Stimulated activated CD4-positive, alpha-beta T cell treated with anti-CD3 and anti-CD28 coated beads, TNF-alpha, amount 100 ng/mL, for 24 hours (primary cell): ENCODE measurements at places on chromosomes 5 and 9.
A peak's percentile ranks its signal among the peaks of the same experiment; 100 is the strongest.

GRCh38 chr5:133483406-133484090 lies 128.8 kb downstream of the FSTL4 start:
- no peak for DNase-seq

GRCh38 chr9:113868501-113868900 lies 7.6 kb upstream of the ZNF618 start:
- DNase-seq = no peak

- DNase-seq = no peak
Measured at GRCh38 chr9:107999011-107999410, 509.4 kb upstream of the KLF4 start.

DNA sequence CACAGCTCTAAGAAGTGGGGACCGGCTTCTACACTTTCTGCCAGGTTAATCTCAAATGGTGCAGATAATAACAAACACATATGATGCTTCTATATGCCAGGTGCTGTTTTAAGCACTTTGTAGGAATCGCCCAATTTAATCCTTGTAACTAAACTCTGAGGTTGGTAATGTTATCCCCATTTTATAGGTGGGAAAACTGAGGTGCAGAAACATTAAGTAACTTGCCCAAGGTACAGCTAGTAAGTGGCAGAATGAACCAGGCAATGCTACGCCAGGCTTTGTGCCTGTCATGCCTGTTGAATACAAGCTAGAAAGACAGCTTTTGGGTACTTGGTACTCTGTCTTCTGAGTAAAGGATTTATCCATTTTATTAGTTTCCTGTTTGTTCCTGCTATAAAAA lies 19.7 kb downstream of the IQGAP2 start:
- DNase-seq = no peak

DNA sequence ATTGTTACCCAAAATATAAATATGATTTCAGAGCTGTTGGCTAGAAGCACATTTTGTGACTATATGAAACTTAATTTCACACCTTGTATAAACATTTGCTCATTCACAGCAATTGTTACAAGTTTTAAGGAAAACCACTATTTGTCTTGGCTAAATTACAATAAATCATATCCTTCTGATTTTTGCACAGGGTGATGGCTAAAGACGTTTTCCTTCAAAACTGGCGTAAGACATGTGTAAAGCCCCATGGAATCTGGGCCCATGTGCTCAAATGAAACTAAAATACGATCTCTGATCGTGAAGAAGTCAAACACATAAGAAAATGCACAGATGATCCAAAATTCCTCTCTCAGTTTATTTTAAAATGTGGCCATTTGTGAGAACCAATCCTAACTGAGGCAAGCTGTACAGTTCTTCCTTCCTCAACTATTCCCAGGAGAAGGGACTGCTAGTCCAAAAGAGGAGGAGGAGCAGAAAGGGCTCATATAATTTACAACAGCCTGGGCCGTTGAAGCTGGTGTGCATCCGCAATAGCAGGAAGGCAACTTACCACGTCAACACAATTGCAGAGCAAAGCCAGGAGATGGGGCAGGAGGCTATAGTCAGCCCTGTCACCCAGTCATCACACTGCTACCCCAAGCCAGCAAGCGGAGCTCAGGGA lies 98.4 kb downstream of the MED27 start:
- DNase-seq = no peak

GRCh38 chr9:21810881-21811280 lies 8.4 kb downstream of the MTAP start:
- no peak for DNase-seq

- peak; percentile 25 for DNase-seq
Measured at GRCh38 chr9:105053209-105053652, 125.3 kb upstream of the ABCA1 start.

DNA sequence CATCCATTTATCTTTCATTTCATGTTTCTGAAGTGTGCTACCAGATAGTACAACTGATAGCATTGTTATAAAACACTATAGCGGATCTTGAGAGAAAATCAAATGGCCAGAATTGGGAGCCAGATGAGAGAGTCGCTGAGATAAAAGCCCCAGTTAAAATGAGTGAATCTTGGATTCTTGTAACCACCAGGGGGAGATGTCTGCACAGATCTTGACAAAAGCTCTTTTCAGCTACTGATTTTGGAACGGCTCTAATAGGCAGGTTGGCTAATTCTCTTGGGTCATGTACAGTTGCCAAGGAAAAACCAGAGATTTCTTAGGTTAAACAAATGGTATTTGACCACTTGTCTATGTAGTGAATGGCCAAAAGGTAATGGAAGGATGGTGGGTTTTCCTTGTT lies 21.7 kb downstream of the F2RL2 start:
- no peak for DNase-seq

DNA sequence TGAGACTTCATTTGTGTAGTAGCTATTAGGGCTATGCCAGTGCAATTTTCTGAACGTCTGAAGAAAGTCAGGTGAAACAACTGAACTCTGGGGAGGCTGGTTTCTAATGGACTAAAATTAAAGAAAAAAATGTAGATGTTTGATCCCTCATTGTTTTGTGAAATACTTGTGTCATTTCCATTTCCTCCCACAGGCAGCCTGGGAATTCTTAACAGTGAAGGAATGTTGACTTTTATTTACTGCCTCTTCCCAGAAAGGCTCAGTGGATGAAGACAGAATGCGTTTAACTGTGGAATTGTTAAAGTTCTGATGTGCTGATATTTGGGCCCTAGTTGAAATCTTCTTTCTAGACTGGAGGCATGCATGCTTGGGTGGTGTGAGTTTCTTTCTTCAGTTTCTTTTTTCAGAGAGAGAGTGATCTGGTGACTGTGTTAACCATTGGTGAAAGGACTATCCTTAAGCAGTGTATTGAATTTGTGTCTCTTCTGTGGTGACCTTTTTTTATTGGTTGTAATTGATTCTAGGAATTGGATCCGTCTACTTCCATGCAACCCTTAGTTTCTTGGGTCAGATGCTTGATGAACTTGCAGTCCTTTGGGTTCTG lies 15.5 kb downstream of the ACER2 start:
- DNase-seq = no peak

DNA sequence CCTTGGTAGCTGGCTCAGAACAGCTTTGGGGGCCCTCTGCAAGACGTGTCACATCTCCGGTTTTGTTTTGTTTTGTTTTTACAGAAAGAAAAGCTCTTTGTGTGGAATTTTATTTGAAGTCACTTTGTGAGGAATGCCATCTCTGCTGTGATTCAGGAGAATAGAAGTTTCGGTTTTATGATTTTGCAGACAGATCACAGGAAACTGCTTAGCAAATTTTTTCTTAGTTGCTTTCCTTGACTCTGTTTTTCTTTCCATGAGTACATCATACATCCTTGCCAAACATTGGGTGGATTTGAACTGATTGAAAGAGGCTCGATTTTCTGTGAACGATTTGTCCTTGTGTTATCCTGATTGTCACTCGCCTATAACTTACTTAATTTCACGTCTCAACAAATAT lies 5.1 kb downstream of the SEMA5A start:
- DNase-seq = no peak

- no peak for DNase-seq
Measured at GRCh38 chr5:51027271-51027670, 356.0 kb upstream of the ISL1 start.

DNA sequence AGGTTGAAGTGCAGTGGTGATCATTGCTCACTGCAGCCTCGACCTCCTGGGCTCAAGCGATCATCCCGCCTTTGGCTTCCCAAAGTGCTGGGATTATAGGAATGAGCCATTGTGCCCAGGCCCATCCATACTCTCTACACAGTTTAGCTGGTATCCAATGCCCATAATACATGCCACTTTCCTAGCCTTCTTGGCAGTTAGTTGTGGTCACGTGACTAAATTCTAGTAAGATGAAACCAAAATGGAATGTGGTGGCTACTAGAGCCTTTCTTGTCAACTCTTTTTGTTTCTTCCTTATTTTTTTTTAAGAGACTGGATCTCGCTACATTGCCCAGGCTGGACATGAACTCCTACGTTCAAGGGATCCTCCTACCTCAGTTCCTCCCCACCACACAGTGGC lies 15.3 kb upstream of the KIF27 start:
- no peak for DNase-seq

DNA sequence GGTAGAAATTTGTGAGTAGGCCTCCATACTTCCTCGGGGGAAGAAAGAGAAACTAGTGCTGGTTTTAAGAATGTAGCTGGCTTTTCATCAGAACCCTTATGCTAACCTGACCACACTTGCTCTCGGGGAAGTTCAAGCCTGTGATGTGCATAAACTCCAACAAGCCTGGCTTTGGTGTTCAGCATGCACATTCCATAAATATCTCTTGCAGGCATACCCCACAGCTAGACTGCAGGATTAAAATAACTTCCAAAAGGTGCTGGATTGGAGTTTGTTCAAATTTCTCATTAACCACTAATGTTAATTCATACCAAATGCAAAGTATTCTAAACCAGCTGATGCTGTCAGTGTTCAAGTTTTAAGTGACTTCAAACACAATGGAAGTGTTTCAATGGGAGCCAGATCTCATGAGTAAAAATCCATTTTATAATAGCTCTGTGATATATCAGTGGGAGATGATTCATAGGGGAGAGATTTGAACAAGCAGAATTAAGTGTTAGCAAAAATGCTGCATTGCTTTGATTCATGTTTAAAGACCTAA lies 79.4 kb downstream of the NPR3 start:
- no peak for DNase-seq

DNA sequence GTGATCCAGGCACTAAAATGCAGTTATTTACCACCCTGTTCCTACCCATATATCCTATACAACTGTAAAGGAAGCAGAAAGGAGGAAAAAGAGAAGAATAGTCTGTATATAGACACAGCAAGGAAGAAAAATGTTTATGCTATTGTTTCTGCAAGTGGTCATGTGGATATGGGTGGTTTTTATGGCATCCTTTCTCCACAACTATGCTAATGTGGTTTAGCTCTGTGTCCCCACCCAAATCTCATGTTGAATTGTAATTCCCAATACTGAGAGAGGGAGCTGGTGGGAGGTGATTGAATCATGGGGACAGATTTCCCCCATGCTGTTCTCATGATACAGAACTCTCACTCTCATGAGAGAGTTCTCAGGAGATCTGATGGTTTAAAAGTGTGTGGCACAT lies 439.8 kb downstream of the ZSWIM6 start:
- DNase-seq = no peak

DNA sequence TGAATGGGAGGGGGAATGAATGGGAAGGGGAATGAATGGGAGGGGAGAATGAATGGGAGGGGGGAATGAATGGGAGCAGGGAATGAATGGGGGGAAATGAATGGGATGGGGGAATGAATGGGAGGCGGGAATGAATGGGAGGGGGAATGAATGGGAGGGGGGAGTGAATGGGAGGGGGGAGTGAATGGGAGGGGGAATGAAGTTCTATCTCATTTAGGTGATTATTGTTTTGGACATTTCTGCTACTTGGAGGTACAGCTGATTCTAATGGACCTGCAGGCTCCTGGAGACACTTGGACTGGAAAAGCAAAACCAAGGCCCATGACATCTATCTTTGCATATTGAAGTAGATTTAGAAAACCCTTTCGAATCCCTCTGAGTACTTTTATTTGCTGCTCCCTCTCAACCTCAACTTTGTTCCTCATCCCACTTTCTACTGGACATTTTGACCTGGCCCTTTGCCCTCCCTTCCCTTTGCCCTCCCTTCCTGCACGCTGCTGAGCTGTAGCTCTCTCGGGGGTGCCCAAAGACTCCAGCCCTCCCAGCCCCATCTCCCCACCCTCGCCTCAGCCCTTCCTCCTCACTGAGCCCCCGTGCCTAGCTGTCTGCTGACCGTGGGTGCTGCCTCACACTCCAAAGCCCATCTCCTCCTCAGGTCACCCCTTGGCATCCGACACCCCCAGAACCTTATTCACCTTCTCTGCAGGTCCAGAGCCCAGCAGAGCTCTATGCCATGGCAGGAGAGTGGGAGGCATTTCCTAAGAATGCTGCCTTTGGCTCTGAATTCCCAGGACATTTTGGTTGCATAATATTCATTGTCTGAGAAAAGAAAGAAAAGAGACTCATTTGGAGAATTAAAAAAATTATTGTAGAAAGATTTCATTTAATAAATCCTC lies 19.9 kb upstream of the LPCAT1 start:
- no peak for DNase-seq

GRCh38 chr5:125044491-125045282 lies 298.2 kb upstream of the ZNF608 start:
- DNase-seq = no peak

- no peak for DNase-seq
Measured at GRCh38 chr9:20297646-20298084, 324.6 kb downstream of the MLLT3 start.

- no peak for DNase-seq
Measured at GRCh38 chr5:10778179-10778910, 17.3 kb upstream of the DAP start.

GRCh38 chr9:96612105-96612965 lies 7.3 kb downstream of the CDC14B start:
- DNase-seq = no peak

DNA sequence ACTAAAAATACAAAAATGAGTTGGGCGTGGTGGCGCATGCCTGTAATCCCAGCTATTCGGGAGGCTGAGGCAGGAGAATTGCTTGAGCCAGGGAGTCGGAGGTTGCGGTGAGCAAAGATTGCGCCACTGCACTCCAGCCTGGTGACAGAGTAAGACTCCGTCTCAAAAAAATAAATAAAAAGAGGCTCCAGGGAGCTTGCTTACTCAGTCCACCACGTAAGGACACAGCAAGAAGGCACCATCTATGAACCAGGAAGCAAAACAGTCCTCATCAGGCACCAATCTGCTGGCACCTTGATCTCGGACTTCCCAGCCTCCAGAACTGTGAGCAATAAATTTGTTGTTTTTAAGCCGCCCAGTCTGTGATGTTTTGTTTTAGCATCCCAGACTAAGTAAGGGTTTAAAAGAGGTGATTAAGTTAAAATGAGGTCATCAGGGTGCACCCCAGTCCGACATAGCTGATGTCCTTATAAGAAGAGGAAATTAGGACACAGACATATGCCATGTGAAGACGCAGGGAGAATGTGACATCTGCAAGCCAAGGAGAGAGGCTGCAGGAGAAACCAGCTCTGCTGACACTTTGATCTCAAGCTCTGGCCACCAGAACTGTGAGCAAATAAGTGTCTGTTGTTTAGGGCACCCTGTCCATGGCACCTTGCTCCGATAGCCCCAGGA lies 45.9 kb downstream of the C9orf50 start:
- no peak for DNase-seq

GRCh38 chr5:57069115-57069835 lies 104.6 kb upstream of the GPBP1 start:
- DNase-seq = no peak

DNA sequence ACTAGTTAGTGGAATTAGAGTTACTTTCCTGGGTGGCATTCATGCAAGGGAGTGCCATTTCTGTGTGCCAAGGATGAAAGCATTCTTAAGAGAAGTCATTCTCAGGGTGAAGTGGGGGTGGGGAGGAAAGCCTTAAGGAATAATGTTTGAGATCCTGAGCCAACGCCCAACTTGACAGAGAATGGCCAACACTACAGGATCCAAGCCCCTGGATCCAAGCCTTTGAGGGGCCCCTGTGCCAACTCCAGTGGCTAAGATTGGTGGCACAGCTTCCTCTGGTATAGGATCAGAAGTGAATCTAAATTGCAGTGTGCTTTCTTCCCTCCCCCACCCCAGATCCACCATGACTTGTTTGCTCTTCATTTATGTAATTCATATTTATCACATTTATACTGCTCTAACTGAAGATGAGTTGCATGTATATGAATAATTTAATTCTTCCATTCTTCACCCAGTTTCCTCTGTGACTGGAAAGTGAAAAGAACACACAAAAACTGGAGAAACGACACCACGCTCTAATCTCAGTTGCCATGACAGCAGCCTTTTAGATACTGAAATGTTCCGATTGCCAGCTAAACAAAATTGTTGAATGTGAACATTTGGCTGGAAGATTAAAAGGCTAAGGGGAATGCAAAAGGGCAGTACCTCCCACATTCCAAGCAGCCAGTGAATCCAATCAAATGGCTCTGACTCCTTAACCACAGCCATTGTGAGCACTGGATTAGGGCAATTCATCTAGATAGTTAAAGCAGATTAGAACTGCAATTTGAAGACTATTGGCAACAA lies 4.5 kb downstream of the ZNF608 start:
- no peak for DNase-seq
